ENCODE measurements at places on chromosomes 1 and 21.

GRCh38 chr1:83717785-83718184 lies 281.1 kb downstream of the TTLL7 start:
- no peak for DNase-seq

- DNase-seq: no peak
These were observed 377.8 kb downstream of the OLFM3 start for GRCh38 chr1:101618900-101619299.

DNA sequence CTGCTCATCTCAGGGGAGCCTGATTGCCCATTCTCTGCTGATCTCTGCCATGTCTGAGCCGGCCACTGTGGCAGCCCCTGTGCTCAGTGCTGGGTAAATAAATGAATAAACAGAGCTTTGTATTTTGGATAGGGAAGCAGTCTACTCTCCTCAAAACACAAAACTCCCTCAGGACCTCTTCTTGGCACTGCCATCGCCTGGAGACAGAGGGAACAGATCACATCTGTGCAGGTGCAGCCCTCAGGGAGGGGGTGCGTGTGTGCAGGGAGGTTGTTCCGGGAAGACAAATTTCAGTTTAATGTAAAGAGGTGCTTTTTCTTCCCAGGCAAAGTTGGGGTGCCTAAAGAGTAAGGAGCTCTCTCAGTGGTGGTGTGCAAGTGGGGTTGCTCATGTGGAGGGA lies 7.7 kb upstream of the FAM167B start:
- DNase-seq: no peak

- DNase-seq: no peak
These were observed 444.1 kb downstream of the PLPP3 start for GRCh38 chr1:56135069-56135863.

- DNase-seq: peak; percentile 51
These were observed 595 bp downstream of the RNF2 start for GRCh38 chr1:185045814-185046492.

GRCh38 chr1:187819086-187819485 lies 990.3 kb downstream of the PLA2G4A start:
- no peak for DNase-seq

GRCh38 chr1:178484698-178485225 lies 12.0 kb downstream of the CLEC20A start:
- DNase-seq: no peak

DNA sequence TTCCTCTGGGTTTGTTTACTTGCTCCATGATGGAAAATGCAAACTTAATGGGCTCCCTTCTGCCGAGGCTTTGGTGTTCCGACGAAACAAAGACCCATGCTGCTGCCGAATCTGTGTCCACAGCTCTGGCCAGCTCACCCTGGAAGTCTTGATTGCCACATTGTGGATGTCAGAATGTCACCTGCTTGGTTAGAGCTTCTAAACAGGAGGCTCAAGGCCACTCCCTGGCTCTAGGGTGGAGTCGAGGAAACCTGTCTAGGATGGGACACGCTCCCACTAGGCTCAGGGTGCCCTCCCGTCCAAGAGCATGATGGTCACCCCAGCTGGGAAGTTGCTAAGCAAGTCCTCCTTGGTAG lies 279.3 kb upstream of the VAMP3 start:
- DNase-seq: no peak

DNA sequence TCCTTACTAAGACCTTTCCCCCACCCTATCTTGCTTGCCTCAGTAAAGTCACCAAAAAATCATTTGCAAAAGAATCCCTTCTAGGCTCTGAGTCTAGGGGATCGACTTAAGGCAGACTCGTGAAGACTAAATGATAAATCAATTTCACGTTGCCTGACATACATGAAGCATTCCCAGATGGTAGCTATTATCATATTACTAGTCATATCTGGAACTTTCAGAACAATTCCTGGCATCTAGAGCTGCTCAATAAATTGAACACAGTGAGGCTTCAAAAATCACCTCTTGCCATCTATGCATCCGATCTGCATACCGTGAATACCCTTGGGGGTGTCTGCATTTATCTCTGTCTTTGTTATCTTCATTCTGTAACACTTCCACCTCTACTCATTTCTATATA lies 49.6 kb upstream of the DAB1 start:
- no peak for DNase-seq

GRCh38 chr21:15706696-15707095 lies 23.1 kb upstream of the USP25 start:
- DNase-seq: peak; percentile 69

DNA sequence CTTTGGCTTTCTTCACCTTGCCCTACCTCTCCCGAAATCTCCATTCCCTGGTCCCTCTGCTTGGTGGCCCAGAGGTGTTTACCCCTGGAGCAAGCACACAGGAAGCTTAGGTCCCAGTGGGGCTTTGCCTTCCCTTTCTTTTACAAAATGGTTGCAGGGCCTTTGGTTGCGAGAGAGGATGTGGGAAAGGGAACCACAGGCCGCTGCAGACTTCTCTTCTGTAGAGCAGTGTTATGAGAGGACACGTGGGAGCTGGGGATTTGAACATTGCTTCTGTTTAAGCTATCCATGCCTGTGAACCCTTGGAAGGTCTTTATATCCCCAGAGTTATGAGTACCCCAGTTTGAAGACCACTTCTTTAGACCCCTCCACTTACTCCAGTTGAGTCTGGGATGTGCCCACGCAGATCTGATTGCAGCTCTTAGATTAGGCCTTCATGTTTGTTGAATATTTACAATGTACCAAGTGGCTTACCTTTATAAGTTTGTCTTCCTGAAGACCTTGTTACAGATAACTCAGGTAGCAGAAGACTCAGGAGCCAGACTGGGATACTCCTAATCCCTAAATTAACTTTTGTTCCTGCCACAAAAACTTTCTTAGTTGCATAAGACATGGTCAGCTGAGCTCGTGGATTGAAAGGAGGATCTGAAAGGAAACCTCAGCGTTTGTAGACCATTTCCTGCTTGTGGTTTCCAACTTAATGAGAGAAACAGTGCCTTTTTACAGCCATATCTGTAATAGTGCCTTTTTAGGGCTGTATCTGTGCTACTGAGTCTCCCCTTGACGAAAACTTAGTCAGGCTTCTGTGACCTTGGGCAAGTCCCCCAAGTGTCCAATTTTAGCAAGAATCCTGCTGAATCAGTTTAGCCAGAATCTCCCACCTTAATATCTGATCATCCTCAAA lies 21.9 kb upstream of the IVNS1ABP start:
- no peak for DNase-seq

DNA sequence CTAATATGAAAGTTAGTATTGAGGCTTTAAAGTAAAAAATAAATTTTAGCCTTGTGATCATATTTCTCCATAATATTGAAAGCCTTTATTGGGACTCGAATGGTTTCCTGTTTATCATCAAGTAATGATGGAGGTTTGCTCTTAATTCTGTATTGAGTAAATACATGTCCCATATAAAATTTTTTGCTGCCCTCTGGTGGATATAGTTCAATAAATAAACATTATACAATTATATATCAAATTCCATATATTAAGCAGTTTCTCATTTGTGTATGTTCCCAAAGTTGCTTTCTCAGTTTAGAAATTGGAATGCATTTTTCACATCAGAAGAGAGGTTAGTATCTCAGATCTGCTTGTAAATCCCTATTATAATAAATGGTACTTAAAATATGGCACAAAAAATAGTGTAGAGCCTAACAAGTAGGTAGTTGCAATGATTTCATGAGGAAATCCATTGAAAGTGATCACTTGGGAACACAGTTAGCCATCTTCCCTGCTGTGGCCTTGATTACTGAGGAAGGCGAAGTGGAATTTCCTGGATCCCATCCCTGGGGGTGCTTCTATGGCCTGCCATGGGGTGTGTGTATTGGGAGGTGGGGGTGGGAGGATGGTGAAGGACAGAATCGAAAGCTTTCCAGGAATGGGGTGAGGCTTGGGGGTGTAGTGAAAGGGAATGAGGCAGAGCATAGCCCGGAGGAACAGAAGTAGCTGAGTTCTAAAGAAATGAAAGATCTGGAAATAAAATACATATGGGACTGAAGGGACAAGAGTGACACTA lies 84.1 kb upstream of the C21orf91 start:
- peak; percentile 25 for DNase-seq

DNA sequence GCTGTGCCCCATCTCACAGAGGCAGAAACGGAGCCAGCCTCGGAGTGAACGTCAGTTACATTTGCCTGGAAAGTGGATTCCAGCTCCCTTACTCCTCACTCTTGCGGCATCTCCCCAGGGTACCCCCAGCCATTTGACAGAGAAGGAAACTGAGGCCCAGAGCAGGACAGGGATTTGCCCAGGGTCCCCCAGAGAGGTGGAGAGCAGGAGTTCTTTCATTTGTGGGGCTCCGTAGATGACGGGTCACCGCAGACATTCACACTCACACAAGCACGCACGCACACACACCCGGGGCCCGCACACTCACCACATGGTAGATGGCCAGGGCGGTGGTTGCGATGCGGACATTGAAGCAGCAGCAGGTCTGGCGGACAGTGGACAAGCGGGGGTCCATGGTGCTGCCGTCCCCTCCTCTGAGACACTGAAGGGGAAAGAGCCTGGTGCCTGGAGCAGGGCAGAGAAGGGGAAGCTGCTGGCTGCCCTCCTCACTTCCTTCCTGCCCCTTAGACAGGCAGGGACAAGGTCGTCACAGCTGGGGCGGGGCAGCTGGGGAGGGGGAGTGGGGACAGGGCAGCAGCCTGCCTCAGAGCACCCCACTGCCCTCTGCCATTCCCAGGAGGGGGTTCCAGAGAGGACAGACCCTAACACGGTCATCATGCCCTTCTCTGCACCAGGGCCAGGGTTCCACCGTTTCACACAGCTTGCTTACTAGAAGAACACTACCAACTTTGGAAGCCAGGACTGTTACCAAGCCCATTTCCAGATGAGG lies at the start of gene LAPTM5:
TSS of gene LAPTM5 (minus strand) at position 423 of the 769 bp plus-strand sequence. CDS start at position 394, 29 bp downstream.
- no peak for DNase-seq

DNA sequence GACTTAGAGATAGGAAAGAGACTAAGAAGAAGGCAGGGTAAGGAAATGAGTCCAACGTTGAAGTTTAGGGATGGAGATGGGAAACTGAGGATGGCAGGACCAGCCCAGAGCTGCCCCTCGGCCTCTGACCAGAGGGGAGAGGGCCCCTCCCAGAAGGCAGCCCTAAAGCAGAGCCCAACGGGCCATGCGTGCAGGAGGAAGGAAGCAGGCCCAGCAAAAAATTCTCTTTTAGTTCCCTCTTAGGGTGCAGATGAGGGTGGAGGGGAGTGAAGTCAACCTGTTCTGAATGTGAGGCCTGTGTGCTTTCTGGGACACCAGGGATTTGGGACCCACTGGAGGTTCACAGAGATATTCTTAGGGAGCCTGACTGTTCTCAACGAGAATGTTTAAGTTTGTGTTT lies 225.4 kb downstream of the RHOU start:
- DNase-seq: no peak

GRCh38 chr1:235863699-235864093 lies 3.0 kb downstream of the LYST start:
- no peak for DNase-seq

DNA sequence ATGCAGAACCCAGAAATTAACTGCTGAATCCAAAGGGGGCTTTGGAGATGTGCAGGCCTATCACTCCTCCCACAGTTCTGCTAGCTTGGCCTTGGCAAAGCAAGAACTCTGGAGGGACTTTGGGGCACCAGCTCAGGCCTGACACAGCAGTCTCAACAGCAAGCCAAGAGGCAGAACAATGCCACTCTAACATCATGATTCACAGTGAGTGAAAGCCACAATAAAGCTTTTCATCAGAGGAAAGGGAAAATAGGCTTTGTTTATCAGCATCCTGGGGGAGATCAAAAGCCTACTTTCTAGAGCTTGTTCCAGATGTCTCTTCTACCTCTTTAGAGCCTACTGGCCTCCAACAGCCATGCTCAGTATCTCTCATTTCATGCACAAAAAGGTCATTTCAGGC lies 283.4 kb downstream of the KCNH1 start:
- DNase-seq: no peak

DNA sequence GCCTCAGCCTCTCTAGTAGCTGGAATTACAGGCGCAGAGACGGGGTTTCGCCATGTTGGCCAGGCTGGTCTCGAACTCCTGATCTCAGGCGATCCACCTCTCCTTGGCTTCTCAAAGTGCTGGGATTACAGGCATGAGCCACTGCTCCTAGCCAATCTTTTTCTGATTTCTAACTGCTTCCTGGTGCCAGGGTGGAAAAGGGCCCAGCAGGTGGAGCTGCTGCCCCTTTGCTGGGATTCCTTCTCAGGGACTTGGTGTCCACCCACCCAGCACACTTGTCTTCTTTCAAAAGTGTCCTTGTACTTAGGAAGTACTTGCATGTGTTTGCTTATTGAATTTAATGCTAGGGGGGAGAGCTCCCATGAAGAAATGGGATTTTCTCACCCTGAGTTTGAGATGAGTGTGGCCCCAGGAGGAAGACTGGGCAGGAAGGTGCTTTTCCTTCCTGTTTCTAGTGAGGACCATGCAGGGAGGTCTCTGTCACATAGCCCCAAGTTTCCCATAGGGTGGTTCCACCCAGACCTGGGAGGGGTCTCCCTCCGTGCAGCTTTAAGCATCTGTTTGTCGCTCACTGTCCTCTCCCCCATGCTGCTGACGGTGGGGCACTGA lies 14.2 kb downstream of the UTP11 start:
- no peak for DNase-seq

DNA sequence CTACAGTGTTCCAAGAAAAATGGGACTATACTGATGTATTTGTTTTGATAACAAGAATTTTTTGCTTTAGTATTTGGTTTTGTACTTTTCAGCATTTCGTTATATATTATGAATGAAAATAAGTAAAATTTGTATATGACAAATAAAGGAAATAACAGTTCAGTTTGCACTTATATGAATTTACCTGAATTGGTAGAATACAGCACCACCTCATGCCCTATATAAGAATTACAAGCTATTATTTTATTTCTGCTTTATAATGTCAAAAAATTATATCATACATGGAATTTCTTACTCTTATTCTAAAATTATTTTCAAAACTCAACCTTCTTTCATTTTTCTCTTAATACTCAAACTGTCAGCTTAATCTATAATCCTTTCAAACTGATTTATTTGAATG lies 14.6 kb downstream of the EFCAB7 start:
- DNase-seq: no peak

- no peak for DNase-seq
These were observed 4.5 kb downstream of the LCE2D start for GRCh38 chr1:152667648-152668047.

DNA sequence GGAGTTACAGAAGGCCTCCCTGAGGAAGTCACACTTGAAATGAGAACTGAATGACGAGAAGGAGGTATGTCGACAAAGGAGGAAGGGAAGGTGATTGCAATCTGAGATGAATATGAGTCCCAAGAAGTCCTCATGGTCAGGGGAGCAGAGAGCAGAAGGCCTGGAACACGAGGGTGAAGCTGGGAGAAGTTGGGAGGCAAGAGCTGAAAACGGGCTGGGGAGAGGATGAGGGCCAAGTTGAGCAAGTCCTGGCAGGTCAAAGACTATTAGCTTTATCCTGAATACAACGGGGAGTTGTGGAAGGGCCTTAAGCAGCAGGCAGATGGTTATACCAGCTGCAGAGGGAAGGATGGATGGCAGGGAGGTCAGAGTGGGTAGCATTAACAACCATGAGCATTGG lies 89.5 kb downstream of the KCNJ15 start:
- DNase-seq: no peak

DNA sequence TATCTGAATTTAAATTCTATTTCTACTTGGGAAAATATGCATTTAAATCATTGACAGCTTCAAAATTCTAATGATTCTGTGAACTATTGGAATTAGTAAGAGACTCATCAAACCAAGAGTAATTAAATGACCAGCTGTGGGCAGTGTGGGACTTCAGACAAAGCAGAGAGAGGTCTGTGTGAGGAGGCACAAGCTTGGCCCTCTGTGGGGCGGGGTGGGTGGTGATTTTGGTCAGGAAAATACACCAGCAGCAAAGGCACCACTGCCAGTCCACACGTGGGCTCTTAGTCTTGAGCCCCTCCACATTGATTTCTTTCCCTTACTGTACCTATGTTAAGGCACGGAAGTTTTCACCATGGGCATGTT lies 39.2 kb upstream of the RAB4A start:
- no peak for DNase-seq

GRCh38 chr1:177020851-177021589 lies 143.5 kb downstream of the ASTN1 start:
- DNase-seq: no peak

All from HTR-8/SVneo (cell line).